ENCODE measurements at places on chromosomes 4 and X. TPM values are rescaled to one million over a fixed set of nuclear protein-coding genes. Genes with fewer than 3 reads are reported as not detected.

LONRF3 gene
- total RNA-seq, result 2.8 TPM

TLL1 gene
- total RNA-seq, result 2.0 TPM

DNA sequence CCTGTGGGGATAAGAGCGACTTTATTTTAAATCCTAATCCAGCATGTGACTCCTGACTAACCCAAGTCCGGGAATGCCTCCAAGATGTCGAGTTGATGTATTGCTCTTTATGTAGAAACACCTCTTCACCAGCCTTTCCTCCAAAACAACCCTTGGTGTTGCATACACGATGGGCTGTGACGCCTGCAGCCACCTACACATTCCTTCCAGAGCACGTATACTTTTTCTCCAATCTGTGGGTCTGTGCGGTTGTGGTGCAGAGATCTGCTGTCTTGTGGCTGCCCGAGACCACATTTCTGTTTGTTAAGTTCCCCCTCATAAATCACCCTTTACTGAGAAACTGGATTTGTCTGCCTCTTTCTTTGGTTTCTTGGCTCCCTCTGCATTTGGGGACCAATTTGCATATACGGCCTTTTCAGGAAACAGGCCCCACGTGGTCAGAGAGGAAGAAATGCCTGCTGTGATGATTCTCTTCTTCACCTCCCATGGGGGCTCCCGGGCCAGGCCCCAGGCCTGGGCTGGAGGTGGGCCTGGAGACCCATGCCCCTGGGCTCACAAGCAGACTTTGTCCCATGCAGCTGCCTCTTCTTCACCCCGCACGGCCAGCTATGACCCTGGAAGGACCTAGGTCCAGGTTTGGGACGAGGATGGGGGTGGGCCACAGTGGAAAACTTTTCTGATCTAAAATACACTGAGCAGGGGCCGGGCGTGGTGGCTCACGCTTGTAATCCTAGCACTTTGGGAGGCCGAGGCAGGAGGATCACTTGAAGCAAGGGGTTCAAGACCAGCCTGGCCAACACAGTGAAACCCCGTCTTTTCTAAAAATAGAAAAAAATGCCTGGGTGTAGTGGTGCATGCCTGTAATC, 21.4 kb upstream of the AFAP1 start:
- DNase-seq, result no peak

GRCh38 chr4:147714575-147715401, 17.1 kb upstream of the ARHGAP10 start:
- no peak for DNase-seq

MAGEB18 gene
- total RNA-seq, result not detected

GRCh38 chr4:4443821-4444220, 56.9 kb downstream of the NSG1 start:
- peak; percentile 25 for DNase-seq

CT47B1 gene
- total RNA-seq, result not detected

DNA sequence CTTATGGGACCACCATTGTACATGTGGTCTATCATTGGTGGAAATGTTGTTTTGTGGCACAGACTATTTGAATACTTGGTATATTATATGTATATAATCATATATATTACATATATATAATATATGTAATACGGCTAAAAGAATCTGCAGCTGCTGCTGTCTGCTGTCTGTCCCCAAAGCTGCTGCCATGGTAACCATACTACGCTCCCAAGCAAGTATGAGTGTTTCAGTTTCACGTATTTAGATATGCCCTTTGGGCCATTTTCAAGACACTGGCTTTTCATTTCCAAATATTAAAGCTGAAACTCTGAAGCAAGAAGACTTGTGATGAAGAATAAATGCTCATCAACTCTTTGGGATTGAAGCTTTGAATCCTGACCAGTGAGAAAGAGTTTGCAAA, 42.0 kb upstream of the ARSJ start:
- DNase-seq, result no peak

DNA sequence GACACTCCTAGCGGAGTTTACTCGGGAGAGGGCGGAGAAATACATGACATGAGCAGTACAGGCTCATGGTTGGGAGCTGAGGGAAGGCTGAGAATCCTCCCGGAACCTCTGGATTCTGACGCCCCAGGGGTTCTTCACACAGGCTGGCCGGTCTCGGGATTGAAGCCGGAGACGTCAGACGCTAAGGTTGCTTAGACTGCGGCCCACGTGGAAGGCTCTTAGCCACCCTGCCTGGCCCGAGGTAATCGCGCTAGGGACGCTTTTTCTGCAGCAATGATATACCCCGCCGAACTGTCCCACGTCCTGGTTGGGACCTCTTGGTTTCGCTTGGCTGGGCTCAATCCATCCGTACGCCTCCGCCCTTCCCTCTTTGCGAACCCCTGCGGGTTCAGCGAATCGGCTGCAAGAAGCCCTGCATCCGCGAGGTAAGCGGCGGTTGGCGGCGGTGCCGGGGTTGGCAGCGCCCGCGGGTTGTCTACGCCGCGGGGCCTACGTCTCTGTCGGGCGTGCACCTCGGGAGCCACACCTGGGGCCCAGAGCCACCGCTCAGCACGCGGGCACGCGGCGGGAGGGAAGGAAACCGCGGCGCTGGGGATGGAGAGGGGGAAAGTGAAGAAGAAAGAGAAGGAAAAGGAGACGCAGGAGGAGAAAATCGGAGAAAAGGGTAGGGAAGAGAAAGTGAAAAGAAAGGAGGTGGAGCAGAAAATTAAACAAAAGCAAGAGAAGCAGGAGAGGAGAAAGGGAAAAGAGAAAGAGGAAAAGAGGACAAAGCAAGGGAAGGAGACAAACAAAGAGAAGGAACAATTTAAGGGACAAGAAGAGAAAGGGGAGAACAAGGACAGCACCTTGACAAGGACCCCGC, at the start of gene ARL9:
Gene ARL9, plus strand, starts transcription at position 523 of the 862 bp plus-strand sequence. Its CDS starts 72 bp downstream, at position 595.
- no peak for DNase-seq

PACRGL gene
- 21.0 TPM for total RNA-seq

DNA sequence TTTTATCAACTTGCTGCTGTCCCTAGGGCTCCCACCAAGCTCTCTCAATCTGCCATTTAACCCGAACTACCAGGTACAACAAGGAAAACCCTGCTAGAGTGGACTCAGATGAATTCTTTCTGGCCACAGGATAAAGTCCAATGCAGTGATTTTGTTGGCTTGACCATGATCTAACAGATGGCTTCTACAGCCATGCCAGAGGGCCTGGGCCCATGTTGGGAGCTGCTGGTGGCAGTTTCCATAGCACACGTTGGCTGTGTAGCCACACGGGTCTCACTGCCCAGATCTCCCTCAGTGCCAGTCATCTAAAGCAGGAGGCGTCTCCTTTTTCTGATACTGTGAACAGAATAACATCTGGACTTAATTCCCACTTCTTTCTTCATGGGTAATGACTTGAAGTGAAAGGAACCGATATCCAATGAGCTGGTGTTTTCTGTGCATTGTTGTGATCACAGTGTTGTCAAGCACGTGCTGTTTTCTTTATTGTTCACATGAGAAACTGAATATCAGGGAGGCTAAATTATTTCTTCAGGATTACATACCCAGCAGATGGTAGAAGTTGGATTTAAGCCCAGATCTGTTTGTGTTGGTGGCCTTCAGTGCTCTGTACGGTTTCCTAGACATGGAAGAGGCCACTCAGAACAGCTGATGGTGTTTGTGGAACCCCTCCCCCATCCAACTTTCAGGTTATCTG, 85.2 kb upstream of the CLCN4 start:
- no peak for DNase-seq

ARHGEF6 gene
- 0.36 TPM for total RNA-seq

DNA sequence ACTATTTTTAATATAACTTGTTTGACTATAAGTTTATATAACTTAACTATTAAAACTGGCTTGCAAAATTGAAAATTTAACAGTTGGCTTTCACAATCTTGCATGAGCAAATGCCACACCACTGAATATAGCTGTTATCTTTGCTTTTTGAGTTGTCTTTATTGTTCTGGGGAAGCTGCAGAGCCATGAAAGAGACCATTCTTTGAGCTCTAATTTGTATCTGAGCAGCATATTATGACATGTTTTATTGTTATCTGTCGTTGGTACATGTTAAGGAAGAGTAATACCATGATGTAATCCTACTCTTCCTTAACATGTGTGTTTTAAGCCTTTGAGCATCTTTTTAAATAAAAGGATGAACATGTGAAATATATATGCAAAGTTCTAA, 97.1 kb upstream of the ANK2 start:
- no peak for DNase-seq

Data from epithelial cell of proximal tubule (primary cell).